ENCODE measurements at places on chromosomes 5 and 9.

DNA sequence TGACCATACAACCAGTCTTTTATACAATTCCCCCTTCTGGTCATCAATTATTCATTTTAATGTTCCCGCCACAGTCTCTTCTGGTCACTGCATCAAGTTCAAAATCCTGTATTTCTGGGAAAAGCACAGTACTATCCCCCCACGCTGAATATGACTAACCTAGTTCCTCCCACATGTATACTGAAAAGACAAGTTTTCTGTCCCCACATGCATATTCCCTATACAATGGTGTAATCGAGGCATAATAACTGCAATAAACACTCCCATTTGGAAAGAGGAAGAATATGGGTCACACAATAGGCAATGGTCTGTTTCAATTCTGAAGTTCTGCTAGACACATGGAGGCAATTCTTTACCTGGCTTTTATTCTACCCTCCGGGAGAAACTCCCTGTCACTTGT, 344.9 kb downstream of the EFNA5 start:
- no peak for DNase-seq

DNA sequence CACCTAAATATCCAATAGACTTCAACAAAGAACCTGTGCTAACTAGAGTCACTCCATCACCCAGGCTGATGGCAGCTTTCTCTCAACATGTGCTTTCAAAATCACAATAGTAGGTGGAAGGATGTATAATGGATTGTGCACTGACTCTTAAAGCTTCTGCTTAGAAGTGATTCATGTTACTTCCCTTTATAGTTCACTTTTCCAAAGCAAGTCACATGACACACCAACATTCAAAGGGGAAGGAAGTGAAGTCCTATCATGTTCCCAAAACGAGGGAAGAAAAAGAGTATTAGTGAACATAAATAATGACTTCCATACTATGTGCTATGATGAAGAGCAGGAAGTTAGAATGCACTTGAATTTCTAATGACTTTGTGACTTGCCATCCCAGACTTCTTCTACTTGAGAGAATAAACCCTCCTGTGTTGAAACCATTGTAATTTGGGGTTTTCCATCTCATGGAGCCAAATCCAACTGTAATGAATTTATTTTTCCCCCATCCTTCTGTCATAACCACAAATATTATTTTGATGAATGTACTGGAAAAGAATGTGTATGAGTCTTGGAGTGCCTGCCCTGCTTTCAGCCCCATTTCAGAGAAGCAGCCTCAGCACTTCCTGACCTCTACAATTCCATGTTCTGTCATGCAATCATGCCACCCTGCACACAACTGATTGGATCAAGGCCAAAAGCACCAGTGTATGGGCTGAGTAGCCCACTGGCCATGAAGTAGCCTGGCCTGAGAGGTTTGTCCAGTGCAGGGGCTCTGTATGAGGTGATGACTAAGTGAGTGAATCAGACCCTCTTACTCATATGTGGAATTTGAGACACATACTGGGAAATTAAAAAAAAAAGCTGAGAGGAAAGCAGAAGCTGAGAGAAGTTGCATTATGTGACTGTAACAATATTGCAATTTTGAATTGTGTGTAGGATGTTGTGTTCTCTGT, 525.9 kb upstream of the CLINT1 start:
- no peak for DNase-seq

DNA sequence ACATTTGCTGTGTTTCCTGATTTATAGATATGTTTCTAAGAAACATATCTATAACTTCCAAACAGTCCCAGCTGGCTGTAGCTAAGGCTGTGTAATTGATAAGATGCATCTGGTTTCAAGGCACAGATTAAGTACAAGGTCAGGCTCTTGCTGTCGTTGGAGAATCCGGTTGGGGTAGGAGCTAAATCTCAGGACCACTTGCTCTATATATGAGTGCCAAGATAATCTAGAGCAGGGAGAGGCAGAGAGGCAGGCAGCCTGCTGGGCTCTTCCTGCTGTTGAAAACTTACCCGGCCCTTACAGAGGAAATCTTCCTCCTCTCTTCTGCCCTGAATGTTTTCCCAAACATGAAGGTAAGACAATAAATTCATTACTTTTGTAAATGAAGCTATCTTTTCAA, at the start of gene C7:
C7 (plus strand) TSS at position 234 of the 400 bp plus-strand sequence; CDS start at position 348, 114 bp downstream.
- DNase-seq = no peak

GRCh38 chr5:5497152-5497788, 74.8 kb downstream of the ICE1 start:
- DNase-seq = no peak

DNA sequence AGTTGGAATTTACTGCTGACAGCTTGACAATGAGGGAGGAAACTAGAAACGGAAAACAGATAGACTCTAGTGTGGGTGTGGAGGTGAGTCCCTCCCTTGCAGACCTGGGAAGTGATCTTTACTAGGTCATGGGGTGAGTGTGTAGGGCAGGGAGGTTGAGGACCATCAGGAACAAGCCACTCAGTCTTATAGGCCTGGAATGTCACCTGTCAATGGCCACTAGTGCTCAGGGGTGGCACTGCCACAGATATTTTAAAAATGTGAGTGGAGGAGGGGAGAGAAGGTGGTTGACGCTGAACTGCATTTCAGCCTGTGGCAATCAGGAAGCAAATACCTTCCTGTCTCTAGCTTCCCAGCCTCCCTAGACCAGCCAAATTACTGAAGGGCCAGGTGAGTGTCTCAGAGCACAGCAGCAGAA, 9.0 kb downstream of the OR2S2 start:
- DNase-seq = no peak

GRCh38 chr9:17739022-17739421, 160.2 kb downstream of the SH3GL2 start:
- DNase-seq = no peak

- no peak for DNase-seq
Measured at GRCh38 chr5:34751807-34752736, 86.9 kb upstream of the TTC23L start.

DNA sequence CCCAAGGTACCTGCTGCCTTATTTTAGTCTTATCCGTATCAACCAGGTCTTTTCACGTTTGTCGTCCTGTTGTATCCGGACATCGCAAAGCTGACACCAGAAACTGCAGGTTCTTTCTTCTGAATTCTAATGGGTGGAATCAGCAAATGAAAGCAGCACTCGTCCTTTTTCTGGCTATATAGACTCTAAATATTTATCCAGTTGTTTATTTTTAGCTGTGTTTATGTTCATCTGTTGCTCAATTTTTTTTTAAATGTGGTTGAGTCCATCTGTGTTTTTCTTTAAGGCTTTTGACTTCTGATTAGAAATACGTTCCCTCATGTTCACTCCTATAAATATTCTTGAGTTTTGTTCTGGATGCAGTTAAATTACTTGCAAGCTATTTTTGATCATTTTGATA, 831.7 kb downstream of the MTRR start:
- DNase-seq = no peak

GRCh38 chr5:139131465-139131864, 66.7 kb downstream of the SIL1 start:
- no peak for DNase-seq

DNA sequence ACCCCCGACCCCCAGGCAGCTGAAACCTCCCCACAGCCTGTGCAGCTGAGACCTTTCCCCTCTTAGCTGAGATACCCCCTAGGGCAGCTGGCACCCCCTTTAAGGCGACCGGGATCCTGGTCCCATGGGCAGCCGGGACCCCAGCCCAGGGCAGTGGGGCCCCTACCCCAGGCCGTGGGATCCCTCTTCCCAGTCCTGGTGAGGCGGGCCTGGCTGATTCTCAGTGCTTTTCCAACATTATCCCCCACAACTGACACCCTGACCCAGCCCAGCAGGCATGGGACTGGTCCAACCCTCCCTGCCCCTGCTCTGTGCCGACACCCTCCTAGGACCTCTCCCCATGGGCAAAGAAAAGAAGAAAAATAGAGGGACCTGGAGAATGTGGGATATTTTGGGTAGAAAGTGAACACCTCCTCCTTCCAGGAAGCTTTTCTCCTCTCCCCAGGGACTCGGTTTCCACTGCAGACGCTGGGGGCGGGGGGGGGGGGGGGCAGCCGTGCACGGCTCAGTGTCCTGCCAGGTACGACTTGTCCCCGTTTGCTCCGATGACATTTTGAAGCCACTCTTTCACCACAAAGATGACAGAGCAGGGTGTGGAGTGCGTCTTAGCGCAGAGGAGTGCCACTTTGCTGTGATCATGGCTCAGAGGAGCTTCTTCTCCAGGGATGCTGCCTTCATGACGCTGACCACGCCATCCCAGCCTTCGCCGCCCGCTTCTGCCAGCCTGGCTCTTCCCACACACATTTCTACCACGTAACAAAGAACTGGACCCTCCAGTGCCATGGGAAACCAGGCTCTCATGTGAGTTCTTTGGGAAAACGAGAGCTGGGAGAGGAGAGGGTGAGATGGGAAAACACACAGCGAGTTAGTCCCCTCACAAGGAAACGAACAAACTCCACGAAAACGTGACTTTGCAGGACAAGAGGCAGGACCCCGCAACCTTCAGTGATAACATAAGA, 47.5 kb downstream of the MRPL36 start:
- no peak for DNase-seq

GRCh38 chr9:97319395-97319794, 11.9 kb downstream of the CCDC180 start:
- DNase-seq = no peak

DNA sequence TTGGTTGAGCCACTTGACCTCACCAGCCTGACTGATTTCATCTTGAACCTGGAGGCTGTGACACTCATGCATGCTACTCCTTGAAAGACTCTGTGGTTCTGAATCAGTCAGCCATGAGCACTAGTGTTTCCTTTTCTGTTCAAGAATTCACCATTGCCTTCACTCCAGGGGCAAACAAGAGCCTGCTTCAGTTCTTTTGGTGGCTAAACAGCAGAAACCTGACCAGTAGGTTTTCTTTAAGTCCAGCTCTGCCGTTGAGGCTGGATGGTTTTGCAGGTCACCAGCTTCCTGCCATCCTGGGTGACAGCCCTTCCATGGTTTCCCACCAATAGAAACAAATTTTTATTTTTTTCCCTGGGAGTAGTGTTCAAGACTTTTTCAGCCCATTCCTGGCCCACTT, 10.0 kb downstream of the NTRK2 start:
- no peak for DNase-seq

- no peak for DNase-seq
Measured at GRCh38 chr5:370959-371810, 49.7 kb downstream of the AHRR start.

GRCh38 chr9:133168432-133168831, 4.7 kb upstream of the GBGT1 start:
- DNase-seq = no peak

GRCh38 chr5:66932457-66932856, 264.1 kb downstream of the CD180 start:
- DNase-seq = no peak

- no peak for DNase-seq
Measured at GRCh38 chr9:106797299-106797698, 65.7 kb upstream of the ZNF462 start.

DNA sequence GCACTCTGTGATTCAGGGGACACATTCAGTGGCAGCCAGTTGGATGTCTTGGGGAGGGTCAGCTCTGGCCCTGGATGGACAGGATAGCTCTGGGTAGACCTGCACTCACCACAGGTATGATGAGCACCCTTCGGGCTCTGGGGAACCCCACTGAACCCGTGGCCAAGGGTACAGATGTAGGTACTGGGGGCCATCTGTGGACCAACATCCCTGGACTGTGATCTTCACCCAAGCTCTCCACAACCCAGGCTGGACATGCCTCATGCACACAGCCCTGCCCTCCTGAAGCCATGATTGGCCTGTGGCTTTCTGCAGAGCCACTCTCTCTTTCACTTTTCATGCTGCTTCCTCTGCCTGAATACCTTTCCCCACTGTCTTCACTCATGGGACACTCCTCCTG, 15.6 kb upstream of the ACSL6 start:
- DNase-seq = no peak

DNA sequence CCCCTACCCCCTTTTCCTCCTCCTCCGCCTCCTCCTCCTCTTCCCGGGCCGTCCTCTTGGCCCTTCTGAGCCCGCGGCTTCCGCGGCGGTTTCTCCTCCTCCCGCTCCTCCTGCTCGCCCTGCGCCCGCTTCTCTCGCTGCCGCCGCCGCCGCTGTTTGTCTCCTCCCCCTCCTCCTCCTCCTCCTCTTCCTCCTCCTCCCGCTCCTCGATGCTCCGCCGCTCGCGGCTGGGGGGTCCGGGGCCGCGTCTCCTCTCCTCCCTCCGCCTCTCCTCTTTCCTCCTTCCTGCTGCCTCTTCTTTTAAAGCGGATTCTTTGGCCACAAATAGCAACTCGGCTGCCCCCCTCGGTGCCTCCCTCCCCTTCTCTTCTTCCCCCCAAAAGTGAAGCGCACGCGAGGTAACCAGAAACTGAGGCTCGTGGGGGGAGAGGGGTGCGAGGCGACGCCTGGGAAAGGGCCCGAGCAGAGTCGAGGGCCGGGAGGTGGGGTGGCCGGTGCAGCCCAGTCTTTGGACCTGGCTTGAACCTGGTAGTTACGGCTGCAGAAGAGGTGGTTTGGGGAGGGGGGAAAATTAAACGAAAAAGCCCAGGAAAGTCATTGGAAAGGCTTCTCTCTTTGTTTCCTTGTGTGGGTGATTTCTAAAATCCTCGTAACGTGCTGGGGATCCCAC, 1058.5 kb upstream of the DMAC1 start:
- DNase-seq = no peak

DNA sequence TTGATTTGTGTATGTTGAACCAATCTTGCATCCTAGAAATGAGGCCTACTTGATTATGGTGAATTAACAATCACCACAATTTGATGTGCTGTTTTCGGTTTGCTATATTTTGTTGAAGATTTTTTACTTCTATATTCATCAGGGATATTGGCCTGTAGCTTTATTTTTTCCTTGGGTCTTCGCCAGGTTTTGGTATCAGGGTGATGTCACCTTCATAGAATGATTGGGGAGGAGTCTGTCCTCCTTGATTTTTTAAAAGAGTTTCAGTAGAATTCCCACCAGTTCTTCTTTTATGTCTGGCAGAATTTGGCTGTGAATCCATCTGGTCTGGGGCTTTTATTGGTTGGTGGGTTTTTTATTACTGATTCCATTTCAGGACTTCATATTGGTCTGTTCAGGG, 115.2 kb downstream of the CPLANE1 start:
- DNase-seq = no peak

- DNase-seq = no peak
Measured at GRCh38 chr5:67033880-67034651, 162.5 kb downstream of the CD180 start.

DNA sequence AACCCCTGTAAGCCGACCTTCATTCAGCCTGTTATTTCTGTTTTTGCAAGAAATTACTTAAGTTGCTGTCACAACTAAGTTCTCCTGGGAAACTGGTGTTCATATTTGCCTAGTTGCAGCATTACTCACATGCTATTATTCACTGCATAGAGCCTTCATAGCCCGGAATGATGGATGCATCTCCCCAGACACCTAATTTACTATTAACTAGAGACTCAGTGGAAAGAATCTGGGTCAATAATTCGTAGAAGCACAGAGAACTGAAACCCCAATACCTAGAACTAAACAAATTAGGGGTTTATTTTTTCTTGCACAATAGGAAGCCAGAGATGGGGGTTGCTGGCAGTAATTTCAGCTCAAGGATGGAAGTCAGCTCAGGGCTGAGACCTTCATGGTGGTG, 45.7 kb upstream of the FAM170A start:
- DNase-seq = no peak
